Stimulated activated naive CD4-positive, alpha-beta T cell (primary cell): ENCODE measurements at places on chromosomes 4 and X.

DNA sequence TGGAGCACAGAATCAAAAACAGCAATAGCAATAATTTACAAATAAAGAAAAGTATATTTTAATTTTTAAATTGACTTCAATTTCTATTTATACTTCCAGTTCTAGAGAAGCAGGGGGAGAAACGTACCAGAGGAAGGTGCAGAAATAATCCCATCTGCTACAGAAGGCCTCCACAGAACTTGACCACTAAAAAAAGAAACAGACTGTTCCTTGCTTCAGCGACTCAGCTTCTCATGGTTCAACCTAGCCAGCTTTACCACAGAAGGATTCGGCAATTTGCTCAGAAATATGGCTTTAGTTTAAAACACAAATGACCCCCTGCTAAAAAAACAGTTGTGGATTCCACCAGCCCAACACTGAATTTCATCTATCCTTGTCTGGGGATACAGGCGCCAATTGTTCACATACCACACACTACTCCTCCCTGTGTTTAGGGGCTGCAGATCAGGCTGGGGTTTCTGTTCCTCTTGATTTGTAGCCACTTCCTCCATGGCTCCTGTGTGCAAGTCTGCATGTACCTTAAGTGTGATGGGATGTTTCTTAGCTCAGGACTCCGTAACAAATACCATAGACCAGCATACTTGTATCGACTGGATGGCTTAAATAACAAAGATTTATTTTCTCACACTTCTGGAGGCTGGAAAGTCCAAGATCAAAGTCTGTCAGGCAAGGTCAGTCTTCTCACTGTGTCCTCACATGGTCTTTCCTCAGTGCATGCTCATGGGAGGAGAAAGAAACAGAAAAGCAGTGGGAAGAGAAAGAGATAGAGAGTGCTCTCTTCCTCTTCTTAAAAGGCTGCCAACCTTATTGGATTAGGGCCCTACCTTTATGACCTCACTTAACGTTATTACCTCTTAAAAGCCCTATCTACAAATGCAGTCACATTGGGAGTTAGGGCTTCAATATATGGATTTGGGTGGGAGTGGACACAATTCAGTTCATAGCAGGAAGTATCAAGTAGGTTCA, 79.1 kb downstream of the AMOT start:
- no peak for DNase-seq

- no peak for DNase-seq
Observed at GRCh38 chr4:153018684-153019083, 82.6 kb downstream of the FHDC1 start.

DNA sequence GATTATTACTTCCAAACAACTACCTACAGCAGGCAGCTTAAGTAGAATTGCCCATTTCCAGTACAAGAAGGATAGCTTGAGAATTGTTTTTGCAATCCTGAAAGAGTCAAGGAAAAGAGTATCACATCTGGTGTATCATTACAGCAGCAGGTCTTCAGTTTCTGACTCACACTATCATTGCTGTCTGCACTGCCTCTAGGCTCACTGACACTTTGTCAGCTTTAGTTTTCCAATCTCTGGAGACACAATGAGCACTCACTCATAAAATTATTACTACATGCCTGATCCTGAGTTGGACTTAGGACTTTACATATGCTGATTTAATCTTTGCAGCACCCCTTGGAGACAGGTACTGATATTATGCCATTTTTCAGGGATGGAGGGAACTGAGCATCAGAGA, 244.6 kb upstream of the BOD1L1 start:
- no peak for DNase-seq

GRCh38 chrX:97211070-97211469, 327.4 kb downstream of the RPA4 start:
- no peak for DNase-seq

- no peak for DNase-seq
Observed at GRCh38 chr4:169800541-169800940, 42.8 kb upstream of the HPF1 start.

DNA sequence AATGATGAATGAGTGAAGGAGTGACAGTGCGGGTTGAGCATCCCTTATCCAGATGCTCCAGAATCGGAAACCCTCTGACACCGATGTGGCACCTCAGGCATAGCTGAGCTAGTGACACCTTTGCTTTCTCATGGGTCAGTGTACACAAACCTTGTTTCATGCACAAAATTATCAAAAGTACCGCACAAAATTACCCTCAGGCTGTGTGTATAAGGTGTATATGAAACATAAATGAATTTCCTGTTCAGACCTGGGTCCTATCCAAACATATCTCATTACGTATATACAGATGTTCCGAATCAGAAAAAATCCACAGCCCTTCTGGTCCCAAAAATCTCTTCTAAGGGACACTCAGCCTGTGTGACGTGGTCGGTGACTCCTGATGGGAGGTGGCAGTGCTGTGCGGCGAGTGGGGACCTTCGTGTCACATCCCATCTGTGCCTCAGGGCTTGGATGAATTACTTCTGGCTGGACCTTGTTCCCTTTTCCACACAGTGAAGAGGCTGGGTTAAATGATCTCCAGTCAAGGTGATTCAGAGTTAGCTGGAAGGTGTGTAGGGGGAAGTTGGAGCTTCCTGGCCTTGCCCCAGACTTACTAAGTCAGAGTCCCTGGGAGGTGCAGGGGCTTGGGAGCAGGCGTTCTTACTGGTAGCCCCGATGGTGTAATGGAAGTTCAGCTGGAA, 18.8 kb downstream of the RGS12 start:
- DNase-seq, result no peak

- no peak for DNase-seq
Observed at GRCh38 chr4:117596917-117597480, 437.3 kb upstream of the NDST3 start.

- DNase-seq, result no peak
Observed at GRCh38 chr4:560061-560460, 16.0 kb downstream of the TMEM271 start.

DNA sequence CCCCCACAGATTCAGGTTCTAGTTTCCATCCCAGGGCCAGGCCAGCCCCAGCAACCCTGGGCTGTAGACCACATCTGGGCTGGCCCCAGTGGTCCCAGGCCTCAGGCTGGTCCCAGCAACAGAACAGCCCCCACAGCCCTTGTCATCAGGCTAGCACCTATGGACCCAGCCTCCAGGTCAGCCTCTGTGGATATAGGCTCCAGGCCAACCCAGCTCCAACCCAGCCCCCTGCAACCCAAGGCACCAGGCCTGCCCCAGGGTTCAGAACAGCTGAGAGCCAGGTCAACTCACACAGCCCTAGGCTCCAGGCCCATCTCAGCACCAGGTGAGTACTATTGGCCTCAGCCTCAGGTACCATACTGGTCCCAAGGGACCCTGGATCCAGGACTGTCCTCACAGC, 155.3 kb downstream of the PWWP3B start:
- no peak for DNase-seq

DNA sequence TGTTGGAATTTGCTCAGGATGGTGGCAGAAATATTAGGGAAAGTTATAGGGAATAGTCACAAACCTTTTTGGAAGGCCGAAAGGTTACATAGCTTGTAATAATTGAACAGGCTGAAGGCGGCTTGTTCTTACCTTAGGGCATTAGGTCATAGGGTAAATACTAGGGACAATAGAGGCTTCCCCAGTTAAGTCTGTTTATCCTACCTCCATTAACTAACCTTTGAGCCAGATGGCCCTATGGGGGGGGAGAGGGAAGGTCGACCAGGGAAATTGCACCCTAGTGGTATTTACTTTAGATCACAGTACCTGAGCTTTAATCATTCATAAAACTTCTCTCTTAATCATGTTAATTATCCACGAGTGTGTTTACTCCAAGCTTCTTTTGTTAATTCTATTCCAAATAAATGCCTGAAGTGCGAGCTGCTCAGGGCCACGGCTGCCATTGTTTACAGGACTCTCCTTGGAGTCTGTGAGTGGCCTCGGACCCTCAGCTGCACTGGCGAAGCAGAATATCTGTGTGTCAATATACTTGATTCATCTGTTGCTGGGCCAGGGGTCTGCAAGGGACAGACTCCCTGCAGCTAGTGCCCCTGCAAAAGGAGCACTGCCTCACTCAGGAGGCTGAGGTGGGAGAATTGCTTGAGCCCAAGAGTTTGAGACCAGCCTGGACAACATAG, 22.9 kb downstream of the PAGE2 start:
- DNase-seq, result no peak

DNA sequence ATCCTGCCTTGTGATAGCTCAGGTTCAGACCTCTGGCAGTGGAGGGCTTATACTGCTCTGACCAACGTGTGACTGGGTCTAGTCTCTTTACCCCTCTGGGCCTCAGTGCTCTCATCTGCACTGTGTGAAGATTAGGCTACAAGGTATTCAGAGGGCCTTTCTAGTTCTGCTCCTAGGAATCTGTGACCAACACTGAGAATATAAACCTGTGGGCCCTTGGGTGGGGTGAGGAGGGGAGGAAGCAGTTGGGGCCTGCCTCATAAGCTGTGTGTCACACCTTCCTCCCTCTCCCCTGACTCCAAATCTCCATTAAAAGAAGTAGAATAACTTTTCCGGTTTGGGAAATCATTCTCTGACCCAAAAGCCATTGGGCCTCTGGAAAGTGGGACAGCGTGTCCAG, 66.3 kb upstream of the MSN start:
- no peak for DNase-seq

GRCh38 chr4:102501447-102501696, 213 bp downstream of the NFKB1 start:
- no peak for DNase-seq

DNA sequence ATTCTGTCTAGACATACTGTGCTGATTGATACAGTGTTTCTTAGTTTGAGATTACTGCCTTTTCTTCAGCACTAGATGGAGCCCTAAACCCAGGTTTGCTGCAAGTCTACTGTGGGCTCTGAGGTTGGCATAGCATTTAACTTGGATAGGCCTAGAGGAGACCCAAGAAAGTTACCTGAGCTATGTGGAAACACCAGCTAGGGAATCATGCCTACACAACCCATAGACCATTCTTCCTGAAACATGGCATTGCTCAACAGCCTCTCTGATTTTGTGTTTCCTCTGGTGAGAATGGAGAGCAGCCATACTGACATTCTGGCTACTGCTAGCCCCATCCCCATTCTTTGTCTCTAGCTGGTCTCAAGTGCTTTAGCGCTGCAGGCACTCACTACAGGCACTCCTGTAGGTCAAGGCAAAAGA, 287.7 kb upstream of the PCDH18 start:
- DNase-seq, result no peak

- no peak for DNase-seq
Observed at GRCh38 chrX:130654409-130654950, 248.5 kb downstream of the ENOX2 start.

DNA sequence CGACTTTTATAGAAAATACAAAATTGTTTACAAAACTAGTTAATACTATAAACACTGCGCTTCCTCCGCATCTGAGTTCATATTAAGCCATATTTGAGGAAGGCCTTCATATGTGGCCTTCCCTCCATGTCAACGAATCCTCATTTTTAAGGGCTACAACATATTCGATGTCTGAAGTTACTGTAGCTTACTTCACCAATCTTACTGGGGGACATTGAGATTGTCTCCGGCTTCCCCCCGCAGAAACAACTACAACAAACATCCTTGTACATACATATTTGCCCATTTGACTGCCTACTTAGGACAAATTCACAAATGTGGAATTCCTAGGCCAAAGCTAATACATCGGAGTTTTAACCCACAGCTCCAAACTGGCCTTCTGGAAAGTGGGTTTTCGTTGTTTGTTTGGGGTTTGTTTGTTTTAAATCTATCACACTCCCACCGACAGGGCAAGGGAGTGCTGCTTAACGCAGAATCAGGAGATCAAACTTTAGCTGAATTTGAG, 581 bp upstream of the FAM114A1 start:
- no peak for DNase-seq

DNA sequence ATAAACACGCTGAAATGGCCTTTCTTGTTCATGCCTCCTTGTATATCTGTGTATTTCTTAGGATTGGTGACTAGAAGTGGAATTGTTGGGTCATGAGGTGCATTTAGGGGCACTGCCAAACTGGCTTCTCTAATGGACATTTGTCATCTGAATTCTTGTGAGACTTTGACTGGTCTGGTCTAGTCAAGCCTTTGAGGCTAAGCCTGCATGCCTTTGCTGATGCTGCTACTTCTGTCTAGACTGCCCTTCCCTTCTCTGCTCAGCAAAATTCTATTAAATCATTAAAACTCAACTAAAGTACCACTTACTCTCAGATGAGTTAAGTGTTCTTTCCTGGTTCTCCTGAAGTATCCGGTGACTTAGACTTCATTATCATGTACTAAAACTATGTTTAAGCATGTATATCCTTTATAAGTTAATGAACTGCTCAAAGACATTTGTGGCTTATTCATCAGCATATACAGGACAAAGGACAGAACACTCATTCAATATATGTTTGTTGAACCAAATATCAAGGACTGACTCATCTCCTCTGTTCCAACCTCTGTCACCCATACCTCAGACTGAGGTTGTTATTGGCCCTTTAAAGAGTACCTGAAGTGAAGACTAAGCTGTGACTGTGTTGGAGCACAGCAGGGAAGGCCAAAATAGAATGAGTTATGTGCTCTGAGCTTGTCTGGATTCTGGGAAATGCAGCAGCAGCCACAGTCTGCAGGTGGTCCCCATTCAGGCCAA, 9.0 kb downstream of the TCEAL1 start:
- no peak for DNase-seq

GRCh38 chr4:70225824-70226223, at the start of gene FDCSP:
TSS of gene FDCSP (plus strand) at chr4:70226124. CDS start at chr4:70231195, 5,071 bp downstream.
- DNase-seq, result no peak

DNA sequence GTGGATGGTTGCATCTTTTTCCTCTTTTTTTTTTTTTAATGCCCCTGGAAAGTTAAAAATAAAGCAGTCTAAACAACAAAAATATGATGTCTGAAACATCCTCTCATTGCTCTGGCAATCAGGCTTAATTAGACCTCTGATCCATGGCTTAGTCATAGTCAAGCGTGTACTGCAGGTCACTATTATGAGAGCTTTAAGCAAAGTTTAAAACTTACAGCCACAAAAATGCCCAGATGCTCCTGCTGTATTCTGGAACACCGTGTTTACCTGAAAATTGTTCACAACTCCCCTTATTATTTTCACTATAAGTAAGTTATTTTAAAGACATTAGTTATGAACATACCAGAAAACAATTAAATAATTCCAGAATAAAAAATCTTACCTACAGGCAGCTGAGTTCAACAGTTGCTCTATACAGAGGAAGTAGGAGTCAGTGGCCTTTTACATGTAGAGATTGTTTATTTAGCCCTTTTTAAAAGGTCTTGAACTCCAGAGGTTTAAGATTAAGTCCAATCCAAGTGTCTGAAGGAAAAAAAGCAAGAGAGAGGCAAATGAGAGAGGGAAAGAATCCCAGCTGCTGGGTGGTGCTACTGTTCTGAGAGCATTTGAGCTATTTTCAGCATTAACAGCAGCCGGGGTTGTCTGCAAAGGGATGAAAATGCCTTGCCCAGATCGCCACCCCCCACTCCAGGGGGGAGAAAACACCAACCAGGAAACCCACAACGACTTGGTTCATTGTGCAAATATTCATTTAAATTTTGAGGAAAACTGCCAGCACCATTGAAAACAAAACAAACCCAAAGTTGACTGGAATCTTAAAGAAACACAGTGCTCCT, 36.9 kb downstream of the SORBS2 start:
- no peak for DNase-seq

DNA sequence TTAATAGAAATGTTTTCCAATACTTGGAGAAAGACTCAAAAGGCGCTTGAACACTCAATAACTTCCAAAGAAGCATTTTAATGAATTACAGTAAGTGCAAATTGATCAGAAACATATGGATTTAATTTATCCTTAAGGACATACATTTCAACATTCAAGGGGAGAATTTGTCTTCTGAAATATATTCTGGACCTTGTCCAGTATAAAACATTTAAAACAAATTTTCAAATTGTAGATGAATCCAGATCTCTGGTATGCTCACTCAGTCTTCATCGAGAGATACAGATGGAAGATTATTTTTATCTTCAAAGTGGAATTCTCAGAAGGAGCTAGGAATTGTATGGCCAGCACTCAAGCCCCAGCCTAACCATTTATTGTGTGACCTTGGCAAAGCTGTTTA, 310.4 kb downstream of the ZNF674 start:
- no peak for DNase-seq
